ENCODE measurements at places on chromosomes 4 and X.
A peak's percentile ranks its signal among the peaks of the same experiment; 100 is the strongest.

DNA sequence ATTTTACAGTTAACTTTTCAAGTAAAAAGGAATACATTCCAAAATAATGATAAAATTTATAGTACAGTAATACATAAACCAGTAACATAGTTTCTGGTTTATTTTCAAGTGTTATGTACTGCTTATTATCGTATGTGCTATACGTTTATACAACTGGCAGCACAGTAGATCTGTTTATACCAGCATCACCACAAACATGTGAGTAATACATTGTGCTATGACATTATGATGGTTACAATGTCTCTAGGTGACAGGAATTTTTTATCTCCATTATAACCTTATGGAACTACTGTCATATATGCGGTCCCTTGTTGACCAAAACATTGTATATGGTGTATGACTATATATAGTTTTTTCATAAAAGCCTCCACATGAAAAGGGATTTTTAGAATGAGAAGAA is 256.9 kb downstream of the ANKRD50 start:
- no peak for DNase-seq

GRCh38 chr4:177127658-177128057 is 182.0 kb upstream of the NEIL3 start:
- no peak for DNase-seq

GRCh38 chr4:39846120-39846519 is 131.6 kb downstream of the PDS5A start:
- DNase-seq, result no peak

- DNase-seq, result peak; percentile 12
Observed at GRCh38 chr4:139665690-139666529, at the start of gene MGST2. Gene MGST2, plus strand, starts transcription at chr4:139665819. Its CDS starts 201 bp downstream, at chr4:139666020.

GRCh38 chr4:176641237-176641636 is 151.5 kb downstream of the VEGFC start:
- no peak for DNase-seq

DNA sequence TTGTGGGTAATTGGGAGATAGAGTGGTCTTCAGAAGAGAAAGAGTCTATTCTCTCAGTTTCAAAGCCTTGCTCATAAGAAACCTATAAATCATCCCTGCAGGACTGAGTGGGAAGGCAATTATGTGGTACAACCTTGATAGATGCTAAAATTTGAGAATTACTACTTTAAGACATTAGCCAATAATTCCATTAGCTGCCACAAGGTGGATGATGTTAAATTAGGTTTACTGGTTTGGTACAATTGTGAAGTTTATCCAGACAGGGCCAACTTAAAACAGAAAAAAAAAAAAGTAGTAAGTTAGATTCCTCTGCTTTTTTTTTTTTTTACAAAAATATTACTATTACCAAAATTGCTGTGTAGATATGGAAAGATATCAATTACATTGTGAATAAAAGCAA is 73.2 kb upstream of the AMOT start:
- DNase-seq, result no peak

DNA sequence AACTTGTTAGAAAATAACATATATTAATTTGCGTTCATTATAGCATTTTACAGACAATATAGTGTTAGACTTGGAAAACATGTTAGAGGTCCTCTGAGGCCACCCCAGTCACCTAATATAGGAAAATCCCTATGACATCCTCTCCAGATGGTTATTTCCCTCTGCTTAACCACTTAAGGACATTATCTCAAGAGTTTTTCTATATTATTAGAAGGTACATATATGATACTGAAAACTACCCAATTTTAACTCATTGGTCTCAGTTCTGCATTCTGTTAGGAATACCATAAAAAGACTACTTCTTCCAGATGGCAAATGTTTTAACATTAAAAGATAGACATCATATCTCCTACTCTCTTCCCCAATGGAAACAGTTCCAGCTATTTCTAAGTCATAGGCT is 21.4 kb downstream of the PTPN13 start:
- no peak for DNase-seq

GRCh38 chrX:100830547-100830946 is 10.4 kb downstream of the CSTF2 start:
- DNase-seq, result no peak

DNA sequence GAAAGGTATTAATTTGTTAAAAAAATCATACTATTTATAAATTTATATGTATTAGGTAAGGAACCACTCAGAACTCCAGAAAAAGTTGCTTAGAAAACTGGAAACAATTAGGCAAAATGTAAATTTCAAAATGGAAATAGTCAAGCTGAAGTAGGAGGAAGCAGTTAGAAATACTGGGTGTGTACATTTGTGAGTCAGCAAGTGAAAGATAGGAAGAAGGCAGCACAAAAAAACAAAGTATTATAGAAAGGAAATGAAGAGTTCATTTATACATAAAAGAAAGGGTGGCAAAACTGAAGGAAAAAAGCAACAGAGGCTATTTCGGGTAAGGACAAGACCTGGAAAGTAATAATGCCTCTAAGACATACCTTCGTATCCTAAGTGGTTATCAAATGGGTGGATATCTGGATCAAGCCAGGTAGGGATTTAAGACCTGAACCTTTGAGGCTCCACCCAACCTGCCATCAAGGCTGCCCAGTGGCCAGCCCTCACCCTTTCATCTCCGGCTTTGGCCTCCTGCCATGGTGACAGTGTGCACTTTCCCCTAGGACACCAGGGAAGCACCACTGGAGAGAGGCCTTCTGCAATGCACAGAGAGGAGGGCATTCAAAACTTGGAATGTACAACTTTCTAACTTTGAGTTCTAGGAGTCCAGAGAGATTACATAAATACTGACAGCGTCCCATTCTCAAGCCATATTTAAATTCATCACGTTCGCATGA is at the start of gene LRRC66:
LRRC66 (minus strand) TSS at position 428 of the 722 bp plus-strand sequence. CDS start 2,750 bp downstream, outside the sequence.
- DNase-seq, result no peak

DNA sequence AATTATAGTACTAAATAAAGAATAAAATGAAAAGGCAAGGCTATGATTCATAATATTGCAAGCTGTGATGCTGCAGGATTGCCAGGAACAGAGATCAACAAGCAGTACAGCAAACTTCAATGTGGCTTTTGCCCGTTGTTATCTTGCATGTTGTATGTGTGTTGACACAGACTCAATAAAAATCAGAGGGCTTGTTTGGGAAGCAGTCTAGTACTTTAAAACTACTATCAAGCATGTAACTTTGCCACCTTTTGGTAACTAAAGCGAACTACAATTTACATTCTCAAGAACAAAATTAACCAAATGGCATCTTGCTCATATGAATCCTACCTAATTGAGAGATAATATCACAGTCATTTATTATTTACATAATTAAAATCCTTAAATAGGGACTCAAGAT is 79.8 kb upstream of the GPM6A start:
- DNase-seq, result no peak

DNA sequence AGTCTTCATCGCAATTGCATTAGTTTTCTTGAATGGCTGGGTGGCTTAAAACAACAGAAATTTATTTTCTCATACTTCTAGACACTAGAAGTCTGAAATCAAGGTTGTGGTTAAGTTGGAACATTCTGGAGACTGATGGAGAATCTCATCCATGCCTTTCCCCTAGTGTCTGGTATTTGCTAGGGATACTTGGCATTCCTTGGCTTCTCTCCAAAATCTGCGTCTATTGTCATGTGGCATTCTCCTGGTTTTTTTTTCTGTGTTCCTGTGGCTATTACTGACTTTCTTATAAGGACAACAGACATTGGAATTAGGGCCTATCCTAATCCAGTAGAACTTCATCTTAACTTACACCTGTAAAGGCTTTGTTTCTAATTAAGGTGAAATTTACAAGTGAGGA is 272.8 kb upstream of the EPHA5 start:
- no peak for DNase-seq

DNA sequence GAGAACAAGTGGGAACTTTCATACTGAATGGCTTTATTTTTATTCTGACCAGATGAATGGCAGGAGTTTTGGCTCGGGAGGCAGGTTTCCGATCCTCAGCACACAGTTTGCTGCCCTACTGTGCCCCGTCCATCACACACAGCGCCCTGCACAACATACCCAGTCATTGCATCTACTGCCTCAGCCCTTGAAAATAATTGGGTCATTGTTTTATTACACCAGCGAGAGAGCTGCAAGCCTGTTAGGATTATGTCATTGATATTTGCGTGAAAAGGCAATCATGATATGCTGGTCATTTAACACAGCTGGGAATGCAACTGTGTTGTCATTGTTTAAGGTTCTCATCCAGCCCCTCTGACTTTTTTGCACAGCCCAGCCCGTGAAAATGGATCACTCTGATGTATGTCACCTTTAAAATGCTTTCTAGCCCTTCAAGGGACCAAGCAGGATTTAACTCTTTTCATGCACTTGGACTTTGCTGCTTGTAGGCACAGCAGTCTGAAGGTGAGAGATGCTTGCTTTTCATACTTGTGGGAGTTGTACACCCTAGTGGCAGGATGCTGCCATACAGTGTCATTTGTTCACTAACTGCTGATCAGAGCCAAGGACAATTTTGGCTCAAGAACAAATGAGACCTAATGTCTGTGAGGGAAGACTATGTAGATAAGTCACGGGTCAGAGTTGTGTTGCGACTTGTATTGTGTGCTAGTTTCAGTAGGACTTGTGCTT is 62.3 kb downstream of the RTL9 start:
- no peak for DNase-seq

DNA sequence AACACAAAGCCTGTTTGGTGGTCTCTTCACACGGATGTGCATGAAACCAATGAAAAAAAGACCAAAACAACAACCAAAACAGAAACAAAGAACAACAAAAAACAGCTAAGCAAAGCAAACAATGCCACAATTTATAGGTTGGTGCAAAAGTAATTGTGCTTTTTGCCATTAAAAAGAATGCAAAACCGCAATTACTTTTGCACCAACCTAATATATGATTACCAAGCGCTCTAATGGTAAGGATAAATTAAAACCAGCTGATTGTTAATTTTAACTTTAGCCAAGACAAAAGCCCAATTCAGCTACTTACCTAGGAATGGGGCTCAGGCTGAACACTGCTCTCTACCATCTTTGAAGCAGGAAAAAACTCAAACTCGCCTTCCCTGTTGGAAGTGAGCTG is 29.4 kb upstream of the TMSB4X start:
- DNase-seq, result no peak

DNA sequence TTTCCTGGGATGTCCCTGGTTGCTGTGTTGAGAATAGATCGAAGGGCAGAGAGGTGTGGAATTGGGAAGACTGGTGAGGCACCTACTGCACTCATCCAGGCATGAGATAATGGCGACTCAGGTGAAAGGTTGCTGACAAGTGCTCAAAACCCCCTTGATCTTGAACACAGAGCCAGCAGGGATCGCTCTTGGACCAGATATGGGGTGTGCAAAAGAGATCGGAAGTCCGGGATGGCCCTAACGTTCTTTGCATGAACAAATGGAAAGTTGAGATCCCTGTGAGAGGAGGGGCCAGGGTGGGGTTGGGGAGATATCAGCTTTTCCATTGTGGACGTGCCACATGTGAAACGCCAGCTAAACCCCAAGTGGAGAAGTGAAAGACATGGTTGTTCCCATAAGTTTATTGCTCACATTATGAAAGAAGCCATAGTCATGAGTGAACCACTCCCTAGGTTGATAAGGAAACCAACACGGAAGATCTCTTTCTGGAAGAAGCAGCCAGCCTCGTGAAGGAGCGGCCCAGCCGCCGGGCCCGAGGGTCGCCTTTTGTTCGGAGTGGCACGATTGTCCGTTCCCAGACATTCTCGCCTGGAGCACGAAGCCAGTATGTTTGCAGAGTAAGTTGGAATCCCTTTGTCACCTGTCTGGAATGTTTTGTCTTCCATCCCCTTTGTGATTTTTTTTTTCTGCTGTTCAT is 22.6 kb upstream of the CLCN4 start:
- DNase-seq, result no peak

DNA sequence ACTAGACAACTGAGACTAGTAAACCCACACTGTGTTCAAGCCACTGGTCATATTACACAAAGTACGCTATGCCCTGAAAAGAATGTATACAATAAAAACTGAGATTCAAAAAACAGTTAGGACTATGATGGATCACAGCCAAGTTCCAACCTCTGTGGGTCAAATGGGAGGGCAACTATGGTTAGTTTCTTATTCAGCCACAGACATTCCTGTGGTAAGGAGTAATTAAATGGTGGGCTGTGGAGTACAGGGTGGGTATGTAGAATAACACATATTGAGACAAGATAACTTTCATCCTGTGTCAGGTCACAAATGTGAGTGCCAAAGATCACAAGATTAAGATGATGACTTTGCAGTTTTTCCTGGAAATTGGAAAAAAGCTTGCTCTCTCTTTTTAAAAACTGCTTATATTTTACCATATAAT is 167.2 kb downstream of the NPNT start:
- DNase-seq, result no peak

GRCh38 chr4:23818097-23818885 is 71.6 kb downstream of the PPARGC1A start:
- DNase-seq, result no peak

GRCh38 chr4:25926462-25926861 is 12.4 kb downstream of the SMIM20 start:
- peak; percentile 29 for DNase-seq

DNA sequence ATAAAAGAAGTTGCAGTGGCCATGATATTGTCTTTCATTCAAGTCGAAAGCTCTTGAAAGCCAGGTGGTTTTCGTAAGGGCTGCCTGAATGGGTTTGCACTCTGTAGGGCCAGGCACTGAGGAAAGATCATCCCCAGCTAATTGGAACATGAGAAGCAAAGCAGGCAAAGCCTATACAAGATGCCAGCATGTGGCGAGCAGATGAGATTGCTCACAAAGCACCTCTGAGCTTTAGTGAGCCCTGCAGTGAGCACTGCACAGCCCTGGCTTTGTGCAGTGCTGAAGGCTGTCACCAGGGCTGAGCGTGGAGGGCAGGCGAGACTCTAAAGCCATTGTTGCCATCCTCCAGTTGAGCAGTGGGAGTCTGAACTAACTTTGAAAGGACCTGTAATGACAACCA is 53.8 kb downstream of the HADH start:
- no peak for DNase-seq

GRCh38 chrX:27840881-27841280 is 33.1 kb downstream of the MAGEB10 start:
- no peak for DNase-seq

DNA sequence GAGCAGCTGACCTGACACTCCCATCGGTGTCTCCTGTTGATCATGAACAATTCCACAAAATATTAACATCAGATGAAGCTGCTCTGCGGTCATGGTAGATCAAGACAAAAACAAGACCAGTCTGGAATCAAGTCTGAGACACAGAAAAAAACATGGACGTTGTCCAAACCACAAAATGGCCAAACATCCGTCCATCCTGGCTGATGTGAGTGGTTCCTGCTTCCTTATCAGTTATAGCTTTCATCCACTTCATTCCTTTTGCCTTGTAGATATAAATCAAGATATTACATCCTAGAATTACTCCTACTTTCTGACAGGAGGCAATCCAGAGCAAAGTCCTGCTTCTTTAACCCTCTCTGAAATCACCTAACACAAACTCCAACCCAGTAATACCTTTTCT is 28.8 kb upstream of the PCSK1N start:
- DNase-seq, result no peak

GRCh38 chrX:154488336-154489075 is 1.9 kb downstream of the SLC10A3 start:
- DNase-seq, result no peak

GRCh38 chrX:153827903-153828302 is 2.4 kb downstream of the PDZD4 start:
- no peak for DNase-seq

GRCh38 chr4:16078195-16078760 is 5.5 kb downstream of the PROM1 start:
- DNase-seq, result no peak

Data from CD4-positive, alpha-beta T cell treated with Interleukin-6 at 100 ng/mL for 8 hours (primary cell).